EH (cell line): ENCODE measurements at places on chromosomes 2 and 18.

DNA sequence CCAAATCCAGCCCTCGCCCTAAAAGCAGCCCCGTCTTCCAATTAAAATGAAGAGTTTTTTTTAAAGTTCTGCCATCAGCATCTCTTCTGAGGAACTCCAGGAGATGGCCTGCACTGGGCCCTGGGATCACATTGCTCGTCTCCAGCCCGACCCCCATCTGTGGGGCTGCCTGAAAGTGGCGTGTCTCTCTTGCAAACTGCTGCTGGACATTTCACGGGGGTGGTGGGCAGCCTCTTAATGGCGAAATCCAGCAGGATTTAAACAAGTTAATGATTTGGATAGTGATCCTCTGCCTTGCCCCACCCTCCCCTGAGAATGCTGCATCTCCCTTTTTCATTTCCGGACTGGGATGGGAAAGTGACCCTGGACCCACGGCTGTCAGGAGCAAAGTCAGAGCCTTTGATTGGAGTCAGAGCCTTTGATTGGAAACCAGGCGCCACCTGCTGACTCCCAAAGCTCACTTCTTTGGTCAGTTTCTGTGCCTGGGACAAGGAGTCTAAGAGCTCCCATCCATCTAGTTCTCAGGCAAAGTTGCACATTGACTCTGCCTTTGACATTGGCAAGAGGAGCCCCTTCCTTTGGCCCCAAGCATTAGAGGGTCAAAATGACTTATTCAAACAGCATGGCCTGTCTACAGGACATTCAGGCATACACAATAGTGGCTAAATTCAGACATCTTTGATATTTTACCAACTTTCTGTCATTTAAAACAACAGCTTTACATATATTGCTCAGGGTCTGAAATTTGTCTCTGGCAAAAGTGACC, 155.2 kb downstream of the SH3BP4 start:
- peak; percentile 84 for DNase-seq

DNA sequence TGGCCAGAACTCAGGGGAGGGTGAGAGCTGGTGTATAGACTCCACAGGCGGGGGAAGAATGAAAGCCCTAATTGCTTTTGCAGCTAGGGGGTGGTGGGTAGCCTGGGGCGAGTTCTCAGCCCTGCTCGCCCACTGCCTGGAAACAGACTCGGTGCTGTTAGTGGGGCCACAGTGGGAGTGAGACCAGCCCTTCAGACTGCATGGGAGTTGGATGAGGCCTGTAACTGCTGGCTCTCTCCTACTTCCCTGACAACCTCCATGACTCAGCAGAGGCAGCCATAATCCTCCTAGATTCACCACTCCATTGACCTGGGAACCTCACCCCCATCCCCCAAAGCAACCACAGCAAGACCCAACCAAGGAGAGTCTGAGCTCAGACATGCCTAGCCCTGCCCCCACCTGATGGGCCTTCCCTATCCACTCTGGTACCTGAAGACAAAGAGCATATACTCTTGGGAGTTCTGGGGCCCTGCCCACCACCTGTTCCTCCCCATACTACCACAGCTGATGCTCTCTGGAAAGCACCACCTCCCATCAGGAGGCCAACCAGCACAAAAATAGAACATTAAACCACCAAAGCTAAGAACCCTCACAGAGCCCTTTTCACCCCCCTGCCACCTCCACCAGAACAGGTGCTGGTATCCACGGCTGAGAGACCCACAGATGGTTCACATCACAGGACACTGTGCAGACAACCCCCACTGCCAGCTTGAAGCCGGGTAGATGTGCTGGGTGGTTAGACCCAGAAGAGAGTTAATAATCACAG, 226.3 kb downstream of the EIPR1 start:
- no peak for DNase-seq

- no peak for DNase-seq
Measured at GRCh38 chr2:105215586-105216192, 25.9 kb upstream of the GPR45 start.

DNA sequence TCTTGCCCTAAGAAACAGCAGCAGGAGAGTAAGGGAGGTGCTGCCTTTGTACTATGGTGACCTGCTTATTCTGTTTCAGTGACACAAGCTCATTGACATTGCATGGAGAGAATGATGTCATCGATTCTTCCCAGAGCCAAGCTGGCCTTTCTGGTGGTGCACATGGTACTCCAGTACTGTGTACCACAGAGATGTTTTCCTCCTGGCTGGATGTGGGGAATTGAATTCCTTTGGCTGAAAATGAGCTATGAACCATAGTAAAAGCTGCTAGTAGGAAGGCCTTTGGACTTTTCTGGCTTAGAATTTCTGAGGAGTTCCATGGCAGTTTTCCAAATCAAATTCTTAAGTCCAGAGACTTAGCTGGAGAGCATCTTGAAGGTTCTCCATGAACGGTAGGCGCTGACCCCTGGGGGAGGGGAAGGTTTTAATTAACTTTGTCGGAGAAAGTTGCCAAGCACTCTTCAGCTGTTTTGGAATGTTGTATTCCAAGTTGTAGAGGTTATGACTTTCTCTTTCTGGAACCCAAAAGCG, 17.1 kb upstream of the B3GNT2 start:
- peak; percentile 71 for DNase-seq

DNA sequence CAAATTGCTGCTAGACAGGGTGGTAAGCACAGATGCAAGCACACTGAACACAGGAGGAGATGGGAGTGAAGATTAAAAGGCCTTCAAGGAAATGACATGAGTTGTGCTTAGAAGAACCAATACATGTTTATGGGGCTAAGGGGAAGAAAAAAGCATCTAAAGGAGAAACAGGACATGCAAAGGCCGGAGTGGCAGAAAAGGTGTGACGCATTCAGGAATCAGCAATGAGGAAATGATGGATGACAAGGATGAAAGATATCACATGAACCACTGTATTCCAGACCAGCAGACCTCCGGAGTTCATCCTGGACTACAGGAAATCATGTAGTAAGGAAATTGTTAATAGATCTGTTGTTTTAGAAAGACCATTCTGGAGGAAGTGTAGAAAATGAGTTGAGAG, 42.8 kb downstream of the PPP4R1 start:
- no peak for DNase-seq

DNA sequence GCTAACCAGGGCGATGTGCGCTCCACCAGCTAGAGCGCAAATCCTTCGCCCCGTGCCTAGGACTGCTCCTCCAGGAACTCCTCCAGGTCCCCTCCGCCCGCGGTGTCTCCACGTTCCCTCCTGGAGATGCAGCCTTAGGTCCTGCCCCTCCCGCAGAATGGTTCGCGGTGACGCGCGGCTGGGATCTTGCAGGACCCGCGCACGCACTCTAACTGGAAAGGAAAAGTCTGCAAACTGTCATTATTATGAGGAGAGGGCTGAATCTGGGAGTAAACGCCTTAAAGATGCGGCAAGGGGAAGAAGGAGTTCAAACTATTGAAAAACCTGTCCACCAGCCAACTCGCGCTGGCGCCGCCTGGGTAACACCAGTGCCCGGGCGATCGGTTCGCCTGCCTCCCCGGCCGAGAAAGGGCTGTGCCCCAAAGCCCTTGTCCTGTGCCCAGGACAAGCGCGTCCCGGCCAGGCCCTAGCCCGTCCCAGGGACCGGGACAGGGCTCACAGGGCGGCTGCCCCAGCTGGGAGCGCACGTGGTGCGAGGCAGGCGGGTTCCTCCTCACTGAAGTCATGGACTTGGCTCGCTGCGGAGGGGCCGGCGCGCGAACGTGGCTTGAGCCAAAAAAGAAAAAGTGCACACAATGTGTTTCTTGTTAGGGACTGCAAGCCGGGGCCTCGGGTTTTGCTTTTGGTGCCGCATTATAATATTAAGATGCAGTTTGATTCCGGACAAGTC, 5.5 kb upstream of the ID2 start:
- DNase-seq = peak; percentile 87

GRCh38 chr2:227410191-227410590, 22.4 kb upstream of the SCYGR1 start:
- DNase-seq = no peak

DNA sequence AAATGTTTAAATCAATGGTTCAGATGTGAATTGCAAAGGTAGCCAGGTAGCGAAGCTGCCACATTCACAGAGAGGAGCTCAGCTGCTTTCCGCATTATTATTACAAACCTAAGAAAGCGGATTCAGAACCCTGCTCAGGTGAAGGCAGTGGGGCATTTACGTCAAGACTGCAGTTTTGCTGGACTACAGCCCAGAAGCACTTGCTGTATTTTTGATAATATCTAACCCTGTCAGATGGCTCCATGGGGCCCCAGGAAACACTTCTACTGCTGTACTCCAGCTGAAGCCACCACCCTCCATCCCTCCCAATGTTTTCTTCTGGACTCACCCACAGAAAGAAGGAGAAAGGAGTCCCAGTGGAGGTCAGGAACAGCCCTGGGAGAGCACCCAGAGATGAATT, 96.9 kb downstream of the TPO start:
- no peak for DNase-seq

DNA sequence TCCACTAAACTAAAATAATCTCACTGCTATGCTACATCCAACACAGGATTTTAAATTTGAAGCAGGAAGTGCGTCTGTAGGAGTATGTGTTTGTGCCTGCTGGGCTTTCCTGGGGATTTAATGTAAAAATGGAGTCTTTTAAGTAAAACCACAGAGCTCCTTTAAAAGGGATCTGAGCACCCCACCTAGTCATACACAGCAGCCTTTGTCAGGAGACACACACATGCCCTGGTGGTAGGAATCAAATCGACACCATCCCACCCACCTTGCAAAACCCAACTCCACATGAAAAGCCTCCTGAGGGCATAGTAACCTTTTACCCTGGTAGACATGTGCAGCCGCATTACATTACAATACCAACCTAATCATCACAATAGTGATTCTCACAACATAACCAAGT, 29.1 kb downstream of the UXS1 start:
- DNase-seq = no peak

- no peak for DNase-seq
Measured at GRCh38 chr18:9211955-9212354, 75.4 kb downstream of the ANKRD12 start.

DNA sequence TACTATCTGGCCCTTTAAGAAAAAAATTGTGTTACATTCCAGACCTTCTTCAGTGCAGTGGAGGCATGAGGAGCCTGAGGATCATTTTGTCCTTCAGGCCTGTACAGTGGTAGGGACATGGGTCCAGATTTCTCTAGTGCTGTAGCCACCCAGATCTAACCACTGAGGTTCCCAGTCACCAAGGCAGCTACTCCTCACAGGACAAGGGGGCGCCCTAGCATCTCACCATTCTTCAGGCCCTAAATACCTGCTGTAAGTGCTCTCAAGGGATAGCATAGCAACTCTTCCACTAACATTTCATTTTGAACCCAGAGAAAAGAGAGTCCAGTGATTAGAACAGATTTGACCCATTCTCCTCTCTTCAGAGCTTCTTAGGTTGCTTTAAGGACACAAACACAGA, 1533.0 kb downstream of the LRP1B start:
- DNase-seq = no peak

DNA sequence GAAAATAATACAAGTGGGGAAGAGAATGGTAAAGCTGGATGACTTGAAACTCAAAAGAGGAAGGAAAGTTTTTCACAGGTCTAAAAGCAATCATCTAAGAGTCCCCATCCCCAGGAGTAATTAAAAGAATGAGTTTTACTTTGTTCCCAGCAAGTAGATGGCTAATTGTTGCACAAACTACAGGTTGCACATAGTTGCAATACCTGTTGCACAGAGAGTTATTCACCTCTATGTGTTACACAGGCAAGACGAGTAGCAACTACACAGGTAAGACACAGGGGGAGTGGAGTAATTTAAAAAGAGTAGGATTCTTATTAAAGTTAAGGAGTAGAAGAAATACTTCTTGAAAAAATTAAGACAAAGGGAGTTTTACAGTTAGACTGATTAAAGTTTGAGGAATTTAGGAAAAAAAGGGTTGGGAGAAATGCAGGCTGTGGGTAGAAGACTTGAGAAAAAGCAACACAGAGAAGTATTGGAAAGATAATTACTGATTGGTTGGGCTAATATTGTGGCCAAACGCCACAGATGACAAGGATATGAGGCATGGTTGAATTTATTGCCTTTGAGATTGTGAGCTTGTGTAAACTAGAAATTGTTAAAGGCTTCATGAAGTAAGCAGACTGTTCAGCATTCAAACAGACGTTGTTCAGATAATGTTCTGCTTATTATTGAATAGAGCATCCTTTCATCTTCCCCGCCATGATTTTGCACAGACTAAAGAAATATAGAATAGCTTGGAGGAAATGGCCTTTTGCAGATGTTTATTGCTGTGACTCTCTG, 699.3 kb downstream of the NR4A2 start:
- no peak for DNase-seq

DNA sequence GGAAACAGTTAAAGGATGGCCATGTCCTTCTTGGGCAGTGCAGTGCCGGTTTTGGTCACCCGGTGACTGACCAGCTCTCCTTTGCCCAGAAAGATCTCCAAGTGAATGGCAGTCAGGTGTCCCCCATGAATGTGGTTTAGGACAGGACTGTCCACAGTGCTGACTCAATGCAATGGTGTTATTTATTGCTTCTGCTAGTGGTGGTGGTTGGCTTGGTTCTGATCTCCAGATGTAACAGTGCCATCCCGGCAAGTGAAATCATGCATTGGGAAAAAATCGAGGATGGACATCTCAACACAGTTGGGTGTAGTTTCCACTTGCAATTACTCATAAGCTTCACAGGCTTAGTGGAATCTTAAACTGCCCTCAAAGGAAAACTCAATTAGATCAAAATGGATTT, 81.9 kb downstream of the TGOLN2 start:
- DNase-seq = peak; percentile 62

GRCh38 chr2:109453371-109453995, 160.3 kb downstream of the SEPTIN10 start:
- DNase-seq = no peak

GRCh38 chr18:47800756-47801155, 129.7 kb downstream of the SMAD2 start:
- no peak for DNase-seq

- DNase-seq = peak; percentile 89
Measured at GRCh38 chr18:35458677-35459441, 38.9 kb downstream of the INO80C start.

DNA sequence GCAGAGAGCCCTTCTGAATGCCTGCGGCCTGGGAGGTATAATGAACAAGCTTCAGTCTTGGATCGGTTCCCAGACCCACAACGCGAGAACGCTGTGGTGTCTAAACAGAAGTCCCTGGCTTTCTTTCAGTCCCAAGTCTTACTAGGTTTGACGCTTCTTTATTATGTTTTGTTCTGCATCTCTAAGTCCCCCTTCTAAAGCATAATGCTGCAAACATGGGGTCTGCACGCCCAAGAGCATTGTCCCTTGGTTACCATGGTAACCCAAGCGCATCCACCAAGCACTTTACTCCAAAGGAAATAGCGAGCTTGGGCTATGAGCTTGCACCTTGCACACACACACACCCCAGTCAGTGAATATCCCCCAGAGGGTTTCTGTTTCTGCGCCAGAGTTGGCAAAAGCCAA, 193.7 kb downstream of the INO80D start:
- peak; percentile 25 for DNase-seq

GRCh38 chr2:69977186-69977585, 15.8 kb upstream of the ASPRV1 start:
- no peak for DNase-seq

GRCh38 chr2:237449193-237449881, 35.4 kb upstream of the COL6A3 start:
- DNase-seq = peak; percentile 48

- DNase-seq = no peak
Measured at GRCh38 chr18:29321561-29321960, 1144.6 kb upstream of the CDH2 start.

GRCh38 chr2:101948625-101949155, 43.1 kb upstream of the IL1R2 start:
- no peak for DNase-seq
